GM12892 (cell line): ENCODE measurements at places on chromosomes 1 and 21.

- DNase-seq = no peak
Observed at GRCh38 chr1:183824291-183824690, 19.4 kb downstream of the RGL1 start.

DNA sequence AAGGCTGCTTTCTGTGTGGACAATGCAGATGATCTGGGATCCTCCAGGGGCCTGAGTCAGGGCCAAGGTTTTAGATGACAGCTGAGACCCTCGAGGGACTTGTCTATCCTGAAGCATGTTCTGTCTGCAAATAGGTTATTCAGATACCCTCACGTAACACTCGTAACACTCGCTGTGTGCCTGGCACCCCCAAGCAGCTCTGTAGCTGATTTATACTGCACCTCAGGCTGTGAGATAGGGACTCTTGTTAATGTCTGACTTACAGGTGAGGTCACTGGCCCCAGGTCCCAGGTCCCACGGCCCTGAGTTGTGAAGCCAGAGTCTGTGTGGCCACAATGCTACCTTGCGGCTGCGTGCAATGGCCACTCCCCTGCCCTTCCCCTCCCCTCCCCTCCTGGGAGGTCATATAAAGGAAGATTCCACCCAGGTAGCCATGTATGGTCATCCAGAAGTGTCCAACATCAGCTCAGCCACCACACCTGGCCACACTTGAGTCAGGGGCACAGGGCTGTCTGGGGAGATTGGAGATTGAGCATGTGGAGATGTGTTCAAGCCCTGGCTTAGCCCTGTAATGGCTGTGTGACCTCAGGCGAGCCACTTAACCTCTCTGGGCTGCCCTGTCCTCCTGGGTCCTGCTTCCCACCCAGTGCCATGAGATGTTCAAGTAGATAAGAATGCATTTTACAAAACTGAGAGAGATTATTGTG, 687.7 kb downstream of the MATN1 start:
- DNase-seq = no peak

DNA sequence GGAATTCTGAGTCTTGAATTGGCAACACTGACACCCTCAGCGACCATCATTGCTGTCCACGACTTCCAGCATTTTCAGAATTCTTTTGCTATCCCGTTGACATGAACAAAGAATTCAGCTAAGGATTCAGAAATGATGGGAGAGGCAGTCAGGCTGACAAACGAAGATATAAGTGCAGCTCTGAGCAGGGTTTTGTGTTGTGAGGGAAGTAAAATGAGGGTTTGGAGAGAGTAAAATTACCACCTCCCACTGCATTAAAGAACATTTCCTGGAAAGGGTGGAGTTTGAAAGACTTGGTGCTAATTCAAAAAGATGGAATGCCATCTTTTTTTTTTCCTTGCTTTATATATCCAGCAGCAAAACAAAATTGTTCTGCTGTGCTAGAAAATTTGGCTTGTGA, 4.9 kb upstream of the ELK4 start:
- no peak for DNase-seq

GRCh38 chr1:11682287-11682771, 1.4 kb upstream of the MAD2L2 start:
- DNase-seq = no peak

- DNase-seq = no peak
Observed at GRCh38 chr21:27250366-27250765, 283.5 kb upstream of the ADAMTS5 start.

- DNase-seq = no peak
Observed at GRCh38 chr1:112143871-112144441, 154.5 kb upstream of the KCND3 start.

DNA sequence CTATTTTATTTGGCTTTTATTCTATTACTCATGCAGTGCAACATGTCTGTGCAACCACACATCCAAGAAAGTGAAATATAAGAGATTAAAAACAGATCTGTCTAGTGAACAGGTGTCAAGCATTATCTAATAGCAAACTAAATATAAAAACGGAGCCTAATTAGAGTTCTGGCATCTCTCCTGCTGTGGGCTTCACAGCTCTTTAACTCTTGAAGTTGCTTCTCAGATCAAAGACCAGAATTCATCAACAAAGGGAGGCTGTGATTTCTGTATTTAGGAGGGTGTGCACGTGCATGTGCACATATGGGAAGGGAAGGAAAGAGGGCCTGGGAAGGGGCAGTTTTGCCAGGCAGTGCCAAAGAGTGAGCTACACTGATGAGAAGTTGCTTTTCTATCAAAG, 81.0 kb downstream of the MIS18A start:
- no peak for DNase-seq
